ENCODE measurements at places on chromosomes 11 and 22.

GRCh38 chr11:14424096-14424495 lies 65.1 kb upstream of the RRAS2 start:
- no peak for DNase-seq

- no peak for DNase-seq
Observed at GRCh38 chr11:122071709-122072202, 44.3 kb downstream of the BLID start.

DNA sequence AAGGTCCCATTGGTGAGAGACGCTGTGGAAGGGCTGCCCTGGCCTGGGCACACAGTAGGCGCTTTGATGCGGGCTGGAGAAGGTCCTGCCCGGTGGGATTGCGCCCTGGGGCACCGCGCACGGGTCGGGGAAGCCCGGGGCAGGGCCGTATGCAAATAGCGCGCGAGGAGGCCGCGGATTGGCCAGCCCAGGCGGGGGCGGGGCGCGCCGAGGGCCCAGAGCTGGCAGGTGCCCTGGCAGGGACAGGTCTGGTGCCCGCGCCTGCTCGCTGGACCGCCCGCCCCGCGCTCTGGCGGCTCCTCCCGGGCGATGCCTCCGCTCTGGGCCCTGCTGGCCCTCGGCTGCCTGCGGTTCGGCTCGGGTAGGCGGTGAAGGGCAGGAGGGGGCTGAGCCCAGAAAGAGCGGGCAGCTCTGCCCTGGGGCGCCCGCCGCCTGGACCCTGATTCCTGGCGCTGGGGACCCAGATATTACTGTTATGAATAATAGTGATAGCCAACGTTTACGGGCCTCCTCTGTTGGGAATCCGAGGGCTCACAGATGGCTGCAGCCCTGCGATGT lies at the start of gene UPK3A:
Gene UPK3A (plus strand): TSS at position 245 of the 558 bp plus-strand sequence. CDS start 65 bp downstream, at position 310.
- peak; percentile 28 for DNase-seq

GRCh38 chr22:31099386-31099785 lies 8.0 kb downstream of the SELENOM start:
- DNase-seq, result no peak

DNA sequence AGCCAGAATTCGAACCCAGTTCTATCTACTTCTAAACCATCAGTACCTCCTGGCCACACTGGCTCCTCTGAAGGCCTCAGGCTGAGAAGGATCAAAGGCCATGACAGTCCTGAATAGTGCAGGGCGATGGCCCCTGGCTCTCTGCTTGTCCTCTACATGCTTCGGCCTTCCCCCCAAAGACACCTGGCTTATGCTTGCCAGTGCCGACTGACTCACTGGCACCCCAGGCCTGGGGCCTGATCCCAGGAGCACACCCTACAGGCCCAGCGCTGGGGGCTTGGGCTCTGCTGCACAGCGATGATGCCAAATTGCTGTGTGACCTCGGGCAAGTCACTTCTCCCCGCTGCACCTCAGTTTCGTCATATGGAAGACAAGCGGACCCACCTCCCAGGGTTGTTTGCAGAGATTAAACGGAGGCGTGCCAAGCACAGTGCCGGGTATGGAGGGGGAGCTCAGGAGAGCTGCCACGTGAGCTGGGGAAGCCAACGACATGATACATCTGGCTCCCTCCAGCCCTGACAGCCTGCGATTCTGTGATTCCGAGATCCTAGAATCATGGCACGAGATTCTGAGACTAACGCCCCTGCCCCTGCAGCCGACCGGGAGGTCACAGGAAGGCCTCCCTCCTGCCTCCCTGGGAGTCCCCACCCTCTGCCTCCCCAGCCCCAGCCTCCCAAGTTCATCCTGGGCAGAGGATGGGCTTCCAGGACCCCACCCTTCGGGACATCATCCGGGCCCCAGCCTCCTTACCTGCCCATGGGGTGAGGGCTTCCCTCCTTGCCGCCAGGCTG lies 1.0 kb downstream of the SSTR3 start:
- no peak for DNase-seq

GRCh38 chr11:28849053-28849452 lies 740.9 kb downstream of the METTL15 start:
- no peak for DNase-seq

GRCh38 chr11:76443268-76443980 lies 1.4 kb upstream of the EMSY start:
- DNase-seq, result peak; percentile 12

- no peak for DNase-seq
Observed at GRCh38 chr11:6191742-6192141, 7.3 kb upstream of the OR52W1 start.

GRCh38 chr11:131629925-131630540 lies 259.6 kb downstream of the NTM start:
- DNase-seq, result no peak

GRCh38 chr22:25390297-25391240 lies 171.1 kb downstream of the CRYBB2 start:
- DNase-seq, result no peak

- DNase-seq, result no peak
Observed at GRCh38 chr11:25860677-25861450, 471.1 kb upstream of the ANO3 start.

- DNase-seq, result no peak
Observed at GRCh38 chr11:34236572-34236971, 121.2 kb downstream of the ABTB2 start.

DNA sequence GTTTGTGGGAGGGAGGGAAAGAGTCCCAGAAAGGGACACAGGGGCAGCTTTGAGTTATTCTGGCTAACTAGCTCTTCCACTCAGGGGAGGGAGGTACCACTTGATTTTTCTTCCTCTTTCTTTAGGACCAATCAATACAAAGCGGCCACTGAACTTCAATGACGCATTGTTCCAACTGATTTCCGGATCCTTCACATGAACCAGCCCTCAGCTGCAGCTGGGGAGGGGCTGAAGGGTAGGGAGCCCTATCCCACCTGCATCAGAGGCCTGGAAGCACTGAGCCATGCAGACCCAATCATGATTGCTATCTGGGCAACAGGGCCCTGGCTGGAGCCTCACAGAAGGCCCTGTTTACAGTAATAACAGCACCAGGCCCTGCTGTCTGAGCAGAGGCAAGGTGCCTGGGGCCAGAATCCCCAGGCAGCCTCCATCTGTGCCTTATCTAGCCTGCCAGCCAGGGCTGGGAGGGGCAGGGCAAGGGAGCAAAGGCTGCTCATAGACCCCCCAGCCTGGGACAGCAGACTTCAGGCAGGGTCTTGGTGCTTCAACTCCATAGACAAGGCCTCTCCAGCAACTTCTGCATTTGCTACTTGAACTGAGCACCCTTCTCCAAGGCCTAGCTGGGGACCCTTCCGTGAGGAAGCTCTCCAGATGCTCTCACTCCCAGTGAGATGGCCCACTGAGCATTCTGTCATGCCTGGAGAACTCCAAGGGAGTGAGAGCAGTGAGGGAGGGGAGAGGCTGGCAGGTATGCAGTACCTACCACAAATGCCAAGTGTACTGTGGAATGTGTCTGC lies 22.5 kb downstream of the CLPB start:
- no peak for DNase-seq

GRCh38 chr11:44957040-44957515 lies 6.4 kb upstream of the TP53I11 start:
- no peak for DNase-seq

DNA sequence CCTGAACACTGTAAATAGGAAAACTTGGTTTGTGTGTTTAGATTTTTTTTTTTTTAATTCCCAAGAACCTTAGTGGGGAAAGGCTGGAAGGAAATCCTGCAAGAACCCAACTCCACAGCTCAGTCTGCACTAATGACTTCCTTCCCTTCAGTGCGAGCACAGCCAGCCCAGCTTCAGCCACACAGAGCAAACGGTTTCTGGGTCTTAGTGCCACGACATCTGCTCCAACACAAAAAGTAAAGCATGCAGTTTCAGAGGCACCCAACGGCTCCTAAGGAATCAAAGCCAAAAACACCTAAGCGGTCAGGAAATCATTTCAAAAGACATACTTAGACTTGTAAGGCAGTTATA lies 236.1 kb downstream of the TTC28 start:
- peak; percentile 47 for DNase-seq

DNA sequence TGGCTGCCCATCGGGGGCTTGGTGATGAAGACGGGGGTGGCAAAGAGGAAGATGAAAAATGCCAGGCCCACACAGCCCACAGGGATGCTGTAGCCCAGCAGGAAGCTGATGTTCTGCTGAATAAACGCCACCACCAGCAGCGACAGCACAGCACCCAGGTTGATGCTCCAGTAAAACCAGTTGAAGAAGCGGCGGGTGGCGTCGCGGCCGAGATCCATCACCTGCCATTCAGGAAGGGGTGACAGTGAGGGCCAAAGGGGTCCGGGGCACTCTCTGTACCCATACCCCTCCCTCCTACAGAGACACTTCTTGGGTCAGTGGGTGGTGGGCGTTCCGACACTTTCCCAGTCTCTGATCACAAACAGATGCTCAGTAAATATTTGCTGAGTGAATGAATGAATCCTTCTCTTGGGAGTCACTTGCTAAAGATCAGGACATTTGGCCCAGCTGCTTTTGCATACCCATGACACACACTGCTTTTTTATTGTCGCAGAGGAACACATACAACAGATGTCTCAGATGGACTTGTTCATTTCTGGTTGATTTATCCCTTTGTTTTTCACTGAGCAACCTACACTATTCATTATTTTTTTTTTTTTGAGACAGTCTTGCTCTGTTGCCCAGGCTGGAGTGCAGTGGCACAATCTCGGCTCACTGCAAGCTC lies 5.2 kb downstream of the SLC15A3 start:
- DNase-seq, result no peak

DNA sequence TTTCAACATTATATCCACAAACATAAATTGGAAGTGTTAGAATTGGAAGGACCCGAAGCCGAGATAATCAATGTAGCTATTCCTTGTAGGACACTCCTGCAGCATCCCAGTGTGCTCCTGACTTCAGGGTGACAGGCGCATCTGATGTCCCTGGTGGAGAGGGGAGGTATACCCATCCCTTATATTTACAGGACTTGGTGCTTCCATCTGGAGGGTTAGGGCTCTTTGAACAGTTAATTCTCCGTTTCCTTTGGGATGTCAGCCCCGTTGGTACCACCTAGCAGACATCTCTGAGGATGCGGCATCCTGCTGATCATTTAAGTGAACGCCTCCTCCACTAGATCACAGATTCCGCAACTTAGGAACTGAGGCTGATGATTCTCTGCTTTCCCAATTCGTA lies 451.3 kb downstream of the OPCML start:
- DNase-seq, result no peak

- DNase-seq, result no peak
Observed at GRCh38 chr22:18024956-18025720, 777 bp upstream of the MICAL3 start.

DNA sequence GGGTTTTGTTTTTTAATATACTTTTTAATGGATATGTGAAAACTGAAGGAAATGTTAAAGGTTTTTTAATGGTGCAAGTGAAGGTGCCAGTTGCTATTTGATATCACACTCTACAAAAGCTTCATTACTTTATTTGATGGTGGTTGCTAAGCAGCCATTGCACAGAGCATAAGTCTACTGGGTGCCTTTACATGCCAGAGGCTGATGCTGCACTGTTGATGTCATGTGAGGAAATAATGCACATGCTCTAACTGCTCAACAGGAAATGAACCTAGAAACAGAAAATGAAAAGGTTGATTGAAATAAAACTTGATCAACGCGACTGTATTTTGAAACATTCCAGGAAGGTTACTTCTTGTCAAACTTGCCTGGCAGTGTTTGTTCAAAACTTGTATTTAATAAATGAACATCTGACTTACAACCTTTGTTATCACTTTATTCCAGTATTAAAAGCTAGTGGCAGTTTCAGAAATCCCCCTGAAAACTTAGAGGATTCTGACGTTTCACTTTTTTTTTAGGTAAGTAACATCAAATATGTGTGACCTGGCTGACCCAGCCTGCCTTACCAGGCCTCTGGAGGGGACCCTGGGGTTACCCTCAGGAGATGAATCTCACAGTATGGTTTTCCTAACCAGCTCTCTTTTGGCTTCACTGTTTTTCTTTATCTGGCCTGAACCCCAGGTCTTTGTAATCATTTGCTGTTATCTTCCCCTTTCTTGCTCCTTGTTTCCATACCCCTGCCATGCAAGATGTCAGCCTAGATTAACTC lies 2.4 kb upstream of the ATP5MG start:
- peak; percentile 82 for DNase-seq

- DNase-seq, result no peak
Observed at GRCh38 chr11:127027789-127028188, 27.2 kb upstream of the KIRREL3 start.
